NCI-H526 treated with DMSO at 0.1 percent for 48 hours (cell line): ENCODE measurements at places on chromosomes 1 and 21.

- no peak for DNase-seq
Observed at GRCh38 chr1:243725846-243726245, 124.2 kb downstream of the AKT3 start.

DNA sequence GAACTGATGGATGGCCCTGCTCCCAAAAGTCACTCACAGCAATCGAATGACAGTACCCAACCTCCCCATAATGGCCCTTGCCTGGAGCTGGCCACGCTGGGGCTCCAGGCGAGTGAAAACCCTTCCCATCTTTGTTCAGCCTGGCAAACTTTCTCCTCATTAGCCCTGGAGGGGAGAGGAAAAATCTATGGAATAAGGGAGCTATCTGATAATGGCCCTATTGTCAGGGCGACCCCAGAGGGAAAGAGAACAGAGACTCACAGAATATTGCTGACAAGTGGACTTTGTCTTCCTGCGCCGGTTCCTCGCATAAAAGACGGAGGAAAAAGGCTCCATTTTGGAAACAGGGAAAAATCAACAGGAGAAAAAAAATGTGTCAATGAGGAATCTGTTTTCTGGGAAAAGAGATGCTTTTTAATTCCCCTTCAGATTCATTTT lies 13.0 kb upstream of the ARHGEF16 start:
- no peak for DNase-seq

- DNase-seq, result no peak
Observed at GRCh38 chr1:227958617-227959324, 11.0 kb upstream of the WNT9A start.

DNA sequence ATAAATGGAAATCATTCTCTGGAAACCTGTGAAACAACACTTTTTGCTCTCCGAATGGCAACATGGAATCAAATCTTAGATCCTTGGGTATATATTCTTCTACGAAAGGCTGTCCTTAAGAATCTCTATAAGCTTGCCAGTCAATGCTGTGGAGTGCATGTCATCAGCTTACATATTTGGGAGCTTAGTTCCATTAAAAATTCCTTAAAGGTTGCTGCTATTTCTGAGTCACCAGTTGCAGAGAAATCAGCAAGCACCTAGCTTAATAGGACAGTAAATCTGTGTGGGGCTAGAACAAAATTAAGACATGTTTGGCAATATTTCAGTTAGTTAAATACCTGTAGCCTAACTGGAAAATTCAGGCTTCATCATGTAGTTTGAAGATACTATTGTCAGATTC lies 45.7 kb downstream of the PTGFR start:
- no peak for DNase-seq

- no peak for DNase-seq
Observed at GRCh38 chr1:53348486-53349368, 20.9 kb upstream of the LRP8 start.

- no peak for DNase-seq
Observed at GRCh38 chr1:44962729-44963128, 23.7 kb downstream of the EIF2B3 start.

- DNase-seq, result no peak
Observed at GRCh38 chr1:59156526-59157199, 140.2 kb upstream of the FGGY start.

DNA sequence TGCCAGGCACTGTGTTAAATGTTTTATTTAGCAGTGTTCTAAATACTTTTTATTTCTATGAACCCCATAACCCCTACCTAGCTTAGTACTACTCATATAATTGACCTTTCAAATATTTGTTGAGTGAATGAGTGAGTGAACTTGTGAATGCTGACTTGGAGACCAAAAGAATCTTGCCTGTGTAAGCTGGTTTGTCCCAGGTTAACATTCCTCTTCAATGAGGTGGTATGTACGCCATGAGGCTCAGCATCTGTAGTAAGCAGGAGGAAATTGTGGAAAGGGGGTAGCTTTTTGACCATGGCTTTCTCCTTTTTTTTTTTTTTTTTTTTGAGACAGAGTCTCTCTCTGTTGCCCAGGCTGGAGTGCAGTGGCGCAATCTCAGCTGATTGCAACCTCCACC lies 14.6 kb downstream of the MED18 start:
- no peak for DNase-seq

DNA sequence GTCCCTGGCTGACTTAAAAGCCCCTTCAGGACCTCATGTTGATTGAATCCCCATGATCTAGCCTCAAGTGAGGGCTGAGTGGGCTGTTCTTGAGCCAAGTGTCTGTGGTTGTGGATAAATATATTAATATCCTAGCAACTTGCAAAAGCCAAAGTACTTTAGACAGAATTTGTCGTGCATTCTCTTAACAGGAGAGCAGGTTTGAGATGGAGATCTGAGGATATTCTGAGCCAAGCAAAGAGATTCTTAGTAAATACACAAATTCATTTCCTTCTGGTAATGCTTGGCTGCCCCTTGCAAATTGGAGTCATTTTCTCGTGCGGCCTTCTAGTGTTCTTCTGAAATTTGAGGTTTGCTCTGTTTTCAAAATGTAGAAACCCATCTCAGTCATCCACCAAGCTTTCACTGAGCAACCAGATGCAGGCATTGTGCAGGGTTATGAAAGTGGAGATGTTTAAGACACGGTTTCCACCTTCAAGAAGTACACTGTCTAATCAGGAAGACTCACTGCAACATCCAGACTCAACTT lies 242.1 kb upstream of the JUN start:
- no peak for DNase-seq
